ENCODE measurements at places on chromosomes 2 and 18. TPM values are rescaled to one million over a fixed set of nuclear protein-coding genes. Genes with fewer than 3 reads are reported as not detected.

DNA sequence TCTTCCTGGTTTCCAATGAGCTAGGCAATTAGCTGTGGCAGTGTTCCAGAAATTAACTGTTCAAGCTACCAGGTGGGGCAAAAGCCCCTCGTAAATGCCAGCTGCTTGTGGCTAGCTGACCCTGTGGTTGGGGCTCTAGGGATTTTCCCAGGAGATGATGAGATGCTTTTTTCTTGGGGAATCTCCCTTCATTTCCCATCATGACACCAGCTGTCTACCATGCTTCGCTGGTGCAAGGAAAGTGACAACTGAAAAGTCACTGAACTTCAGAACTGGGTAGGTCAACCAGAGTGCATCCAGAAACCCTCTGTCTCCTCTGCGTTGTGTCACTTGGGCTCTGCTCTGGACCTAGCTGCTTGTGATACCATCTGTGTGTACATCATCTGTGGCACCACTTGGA is 386.5 kb upstream of the DCC start:
- no peaks in the 10 kb centered on the region for H3K27me3 ChIP-seq
- no peaks in the 10 kb centered on the region for H3K4me1 ChIP-seq
- H3K27ac ChIP-seq: no peak overlapping the region
- no peaks in the 10 kb centered on the region for H3K36me3 ChIP-seq
- H3K4me3 ChIP-seq: no peak overlapping the region

- DNase-seq: no peak
- H3K4me1 ChIP-seq: peaks cover 7% of the 10 kb centered on the region
- H3K27me3 ChIP-seq: no peaks in the 10 kb centered on the region
Measured at GRCh38 chr2:17588031-17588430, 47.5 kb downstream of the VSNL1 start.

GRCh38 chr2:227788561-227789018 is 25.1 kb upstream of the CCL20 start:
- no peak overlapping the region for H3K27ac ChIP-seq
- H3K4me1 ChIP-seq: no peaks in the 10 kb centered on the region
- H3K4me3 ChIP-seq: no peak overlapping the region

DNA sequence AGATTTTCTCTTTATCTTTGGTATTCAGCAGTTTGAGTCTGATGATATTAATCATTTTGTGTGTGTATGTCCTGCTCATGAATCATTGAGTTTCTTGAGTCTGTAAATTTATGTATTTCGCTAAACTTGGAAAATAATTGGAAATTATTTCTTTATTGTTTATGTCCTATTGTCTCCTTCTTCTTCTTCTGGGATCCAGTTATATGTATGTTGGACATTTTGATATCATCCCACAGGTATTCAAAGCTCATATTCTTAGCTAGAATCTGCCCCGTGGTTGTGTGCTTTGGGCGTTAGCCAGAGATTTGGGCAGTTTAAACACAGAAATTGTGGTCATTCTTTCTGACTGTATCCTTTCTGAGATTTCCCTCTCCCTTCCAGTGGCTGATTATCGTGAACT is 243.0 kb upstream of the SPRED2 start:
- no peaks in the 10 kb centered on the region for H3K27me3 ChIP-seq
- no peaks in the 10 kb centered on the region for H3K36me3 ChIP-seq
- no peak overlapping the region for H3K4me3 ChIP-seq
- DNase-seq: no peak

DOK6 gene
- 2.4 TPM for total RNA-seq

Measured in esophagus muscularis mucosa (tissue), 4 donors.